Karpas-422 (cell line): ENCODE measurements at places on chromosomes 1 and 21.

DNA sequence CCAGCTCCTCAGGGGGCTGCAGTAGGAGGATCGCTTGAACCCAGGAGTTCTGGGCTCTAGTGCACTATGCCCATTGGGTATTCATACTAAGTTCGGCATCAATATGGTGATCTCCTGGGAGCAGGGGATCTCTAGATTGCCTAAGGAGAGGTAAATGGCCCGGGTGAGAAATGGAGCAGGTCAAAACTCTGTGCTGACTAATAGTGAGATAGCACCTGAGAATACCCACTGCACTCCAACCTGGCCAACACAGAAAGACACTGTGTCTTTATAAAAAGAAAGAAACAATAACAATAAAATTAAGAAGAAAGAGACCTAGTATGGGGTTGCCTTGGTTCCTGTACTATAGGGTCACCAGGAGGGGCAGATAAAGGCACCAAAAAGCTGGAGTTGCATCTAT, 13.7 kb upstream of the DUSP12 start:
- no peak for DNase-seq

DNA sequence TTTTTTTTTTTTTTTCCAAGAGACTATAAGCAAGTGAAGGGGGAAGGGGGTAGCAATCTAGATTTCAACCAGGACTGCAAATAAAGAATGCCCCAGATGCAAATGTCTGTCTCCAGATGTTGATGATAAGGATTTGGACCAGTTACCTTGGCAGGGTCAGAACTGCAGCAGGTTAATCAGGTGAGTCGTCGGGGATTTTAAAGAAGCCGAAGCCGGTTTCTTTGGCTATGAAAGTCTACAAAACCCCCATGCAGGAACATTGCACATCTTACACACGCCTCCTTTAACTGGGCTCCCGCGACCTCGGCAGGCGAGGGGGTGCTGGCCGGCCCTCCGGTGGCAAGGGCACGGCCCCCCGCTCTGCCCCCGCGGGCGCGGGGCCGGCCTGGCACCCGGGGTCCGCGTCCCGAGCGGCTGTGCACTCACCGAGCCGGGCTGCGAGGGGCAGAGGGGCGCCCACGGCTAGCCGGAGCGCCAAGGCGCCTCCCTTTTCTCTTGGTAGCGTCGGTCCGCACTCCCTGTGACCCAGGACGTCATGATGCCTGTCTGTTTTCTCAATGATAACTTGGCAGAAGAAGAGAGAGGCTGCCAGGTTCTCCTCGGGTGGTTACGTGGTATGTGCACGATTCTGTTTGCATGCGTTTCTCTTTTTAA, 366.3 kb upstream of the ESRRG start:
- no peak for DNase-seq

DNA sequence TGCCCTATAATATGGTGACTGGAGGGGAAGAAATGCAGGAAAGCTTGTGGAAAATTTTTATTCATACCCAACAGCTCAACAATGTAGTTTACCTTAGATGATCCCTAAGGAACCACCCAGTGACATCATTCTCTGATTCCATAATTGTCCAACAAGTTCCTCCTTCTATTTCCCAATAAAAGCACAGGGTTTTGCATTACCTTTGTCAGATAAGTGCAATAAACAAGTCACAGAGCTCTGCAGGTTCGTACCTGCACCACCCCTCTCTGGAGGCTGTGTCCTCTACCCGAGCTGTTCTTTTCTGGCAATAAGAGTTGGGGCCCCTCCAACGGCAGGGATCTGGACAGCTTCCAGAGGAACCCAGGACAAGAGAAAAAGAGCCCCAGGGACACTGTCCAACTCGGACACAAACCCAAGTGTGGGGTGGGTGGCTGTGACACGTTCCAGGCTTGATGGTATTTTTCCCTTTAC, 38.8 kb downstream of the RCAN1 start:
- DNase-seq = no peak

GRCh38 chr1:54800899-54801759, at the start of gene TTC22:
TSS of gene TTC22 (minus strand) at chr1:54801323. CDS start at chr1:54801163, 160 bp downstream.
- DNase-seq = peak; percentile 63

GRCh38 chr1:67696708-67697107, 11.7 kb downstream of the GADD45A start:
- no peak for DNase-seq

DNA sequence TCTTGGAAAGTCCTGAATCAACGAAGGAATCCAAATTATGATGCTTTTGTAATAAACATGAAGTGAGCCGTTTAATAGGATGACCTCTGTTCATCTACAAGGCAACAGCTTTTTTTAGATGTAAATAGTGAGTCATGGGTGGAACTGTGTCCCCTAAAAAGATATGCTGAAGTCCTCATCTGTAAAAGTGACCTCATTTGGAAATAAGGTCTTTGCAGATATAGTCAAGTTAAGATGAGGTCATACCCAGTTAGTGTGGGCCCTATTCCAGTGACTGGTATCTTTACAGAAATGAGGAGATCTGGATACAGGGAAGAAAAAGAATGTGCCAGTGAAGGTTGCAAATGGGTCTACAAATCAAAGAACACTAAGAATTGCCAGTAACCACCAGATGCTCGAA, 1287.3 kb upstream of the ADGRL4 start:
- no peak for DNase-seq

GRCh38 chr21:32427958-32428623, 15.6 kb downstream of the EVA1C start:
- DNase-seq = no peak

DNA sequence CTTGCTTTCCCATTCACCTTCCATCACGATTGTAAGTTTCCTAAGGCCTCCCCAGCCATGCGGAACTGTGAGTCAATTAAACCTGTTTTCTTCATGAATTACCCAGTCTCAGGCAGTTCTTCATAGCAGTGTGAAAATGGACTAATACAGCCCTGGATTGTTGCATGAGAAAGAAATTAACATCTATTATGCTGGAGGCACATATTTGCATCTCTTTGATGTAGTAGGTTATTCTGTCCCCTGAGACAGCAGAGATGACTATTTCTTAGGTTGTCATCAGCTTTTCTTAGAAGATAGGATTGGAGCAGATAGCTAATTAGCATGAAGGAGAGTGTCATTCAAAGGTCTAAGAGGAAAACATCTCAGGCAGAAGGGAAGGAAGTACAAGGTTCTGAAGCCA, 166.2 kb downstream of the OMA1 start:
- DNase-seq = no peak

DNA sequence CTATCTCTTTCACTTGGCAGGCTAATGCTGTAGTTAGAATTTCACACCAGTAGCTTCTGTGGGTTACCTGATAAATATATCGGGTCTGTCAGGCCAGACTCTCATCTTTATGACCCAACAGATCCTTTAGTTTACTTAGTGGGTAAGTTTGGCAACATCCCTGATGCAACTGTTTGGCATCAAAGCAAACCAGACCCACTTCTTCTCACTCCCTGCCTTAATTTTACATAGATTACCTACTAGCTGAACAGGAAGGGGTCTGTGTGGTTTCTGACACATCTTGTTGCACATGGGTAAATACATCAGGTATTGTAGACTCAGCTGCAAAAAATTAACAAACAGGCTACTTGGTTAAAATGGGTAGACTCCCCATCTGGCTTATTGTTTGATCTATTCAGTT, 3.2 kb upstream of the GUK1 start:
- no peak for DNase-seq

- DNase-seq = no peak
Observed at GRCh38 chr1:212270564-212270963, 14.6 kb upstream of the PPP2R5A start.

GRCh38 chr1:48756683-48757316, 19.9 kb downstream of the BEND5 start:
- DNase-seq = no peak

DNA sequence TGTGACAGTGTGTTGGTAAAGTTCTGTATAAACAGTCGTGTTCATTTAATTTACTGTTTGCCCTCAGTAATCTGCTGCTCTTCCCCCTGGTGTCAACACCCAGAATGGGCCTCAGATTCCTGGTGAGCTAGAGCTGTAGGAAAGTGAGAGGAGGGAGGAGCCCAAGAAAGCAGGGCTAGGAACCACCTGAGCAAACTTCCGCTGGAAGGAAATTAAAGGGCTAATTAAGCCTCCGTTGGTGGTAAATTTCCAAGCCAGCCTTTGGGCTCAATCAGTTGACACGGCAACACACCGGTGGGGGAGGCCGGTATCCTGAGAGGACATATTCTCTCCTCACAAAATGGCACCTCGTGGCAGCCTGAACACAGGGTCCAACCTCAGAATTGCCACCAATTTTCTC, 32.9 kb downstream of the RAB3B start:
- DNase-seq = no peak

DNA sequence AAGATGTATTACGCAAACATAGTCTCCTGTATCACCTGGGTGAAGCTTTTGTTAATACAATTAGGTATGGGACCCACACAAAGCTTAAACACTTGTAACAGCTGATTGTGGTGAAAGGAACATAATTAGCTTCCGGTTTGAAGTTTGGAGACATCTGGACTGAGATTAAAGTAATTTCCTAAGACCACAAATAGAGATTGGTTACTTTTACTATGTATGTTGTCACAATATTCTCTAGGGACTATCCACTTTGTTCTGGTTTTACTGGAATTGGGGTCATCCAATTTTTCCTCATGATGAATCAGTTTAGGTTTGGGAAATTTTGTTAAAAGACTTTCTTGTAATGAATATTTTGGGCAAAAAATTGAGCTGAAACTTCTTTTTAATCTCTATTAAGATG, 71.8 kb upstream of the SAMSN1 start:
- no peak for DNase-seq

DNA sequence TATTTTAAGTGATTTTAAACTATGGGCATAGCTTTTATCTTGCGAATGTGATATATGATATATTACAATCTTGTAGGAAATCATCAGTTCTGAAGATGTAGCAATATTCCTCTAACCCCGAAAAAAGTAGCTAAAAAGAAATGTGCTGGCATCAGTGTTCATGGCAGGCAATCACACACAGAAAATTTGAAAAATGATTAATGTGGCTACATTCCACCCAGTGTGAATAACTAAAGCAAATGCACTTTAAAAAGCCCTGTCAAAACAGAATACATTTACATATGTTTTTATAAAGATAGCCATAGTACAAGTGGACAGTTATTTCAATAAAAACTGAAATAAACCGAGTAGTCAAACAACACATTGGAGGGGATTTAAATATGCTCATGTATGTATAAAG, 260.2 kb downstream of the HHAT start:
- no peak for DNase-seq

DNA sequence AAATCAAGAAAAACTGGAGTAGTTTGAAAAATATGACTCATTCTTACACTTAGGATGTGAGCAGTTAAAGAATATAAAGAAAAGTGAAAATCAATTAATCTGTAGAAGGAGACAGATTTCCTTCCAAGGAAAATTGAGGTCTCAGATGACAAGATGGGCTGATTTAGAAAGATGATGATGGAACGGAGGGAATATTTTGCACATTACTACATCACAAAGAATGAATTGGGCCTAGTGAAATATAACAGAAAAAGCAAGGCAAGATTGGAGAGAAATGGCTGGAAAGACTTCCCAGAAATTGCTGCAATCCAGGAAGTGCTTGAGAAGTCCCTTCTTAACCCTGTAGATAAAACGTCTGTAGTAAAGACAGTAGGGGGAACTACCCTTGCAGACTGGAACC, 169.1 kb upstream of the SYT6 start:
- DNase-seq = no peak
